H1 (cell line): ENCODE measurements at places on chromosomes 2 and 18. TPM values are rescaled to one million over a fixed set of nuclear protein-coding genes. Genes with fewer than 3 reads are reported as not detected.

DNA sequence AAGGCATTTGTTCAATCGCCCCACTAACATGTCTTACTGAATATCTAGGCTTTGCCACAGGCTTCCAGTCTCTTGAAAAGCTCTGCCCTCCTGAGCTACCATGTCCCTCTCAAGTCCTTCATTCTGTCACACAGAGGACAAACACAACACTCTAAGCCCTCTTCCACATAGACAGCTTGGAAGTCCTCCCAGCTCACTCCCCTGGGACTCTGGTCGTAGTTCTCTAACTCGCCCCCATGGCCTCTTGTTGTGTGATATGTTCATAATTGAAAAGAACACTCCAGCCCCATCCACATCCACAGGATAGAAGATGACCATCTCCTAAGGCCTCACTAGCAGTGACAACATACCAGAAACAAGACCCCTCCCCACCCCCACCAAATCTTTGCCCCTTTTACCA, 37.9 kb downstream of the BUB1 start:
- no peak for DNase-seq

GRCh38 chr2:120227111-120227991, 4.2 kb upstream of the TMEM185B start:
- DNase-seq = no peak

- no peak for DNase-seq
Observed at GRCh38 chr2:12151716-12152115, 405.3 kb downstream of the LPIN1 start.

GRCh38 chr2:221518201-221518934, 53.7 kb downstream of the EPHA4 start:
- DNase-seq = no peak

GRCh38 chr2:177885828-177886466, 186.6 kb downstream of the PDE11A start:
- no peak for DNase-seq

DNA sequence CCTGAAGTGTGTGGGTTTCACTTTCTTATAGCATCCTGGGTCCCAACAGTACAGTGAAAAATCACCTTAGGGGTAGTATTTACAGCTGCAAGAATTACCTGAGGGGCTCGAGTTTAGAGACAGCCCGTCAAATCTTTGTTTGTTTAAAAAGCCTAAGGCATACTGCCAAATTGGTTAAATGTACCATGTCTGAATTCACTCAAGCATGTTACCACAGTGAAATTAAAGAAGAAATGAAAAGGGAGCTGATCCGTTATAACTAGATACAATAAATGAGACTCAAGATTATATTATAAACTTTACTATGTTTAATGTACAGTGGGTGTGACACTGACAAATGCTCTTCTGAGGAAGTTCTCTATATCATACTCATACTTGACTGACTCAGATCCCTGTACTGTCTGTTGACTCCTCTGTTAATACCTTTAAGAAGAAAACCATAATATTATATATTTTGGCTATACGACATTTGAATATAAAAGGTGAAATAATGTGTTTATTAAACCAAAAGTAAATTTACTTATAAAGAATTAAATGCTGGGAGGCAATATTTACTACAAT, 107.3 kb downstream of the TMEFF2 start:
- DNase-seq = no peak

GRCh38 chr2:78202366-78202765, 680.2 kb upstream of the LRRTM4 start:
- no peak for DNase-seq

- DNase-seq = no peak
Observed at GRCh38 chr2:134845719-134846118, 7.3 kb downstream of the ACMSD start.

GRCh38 chr2:84940088-84940470, 30.9 kb upstream of the KCMF1 start:
- DNase-seq = no peak

GRCh38 chr2:157404363-157404762, 39.5 kb downstream of the CYTIP start:
- DNase-seq = no peak

- DNase-seq = no peak
Observed at GRCh38 chr18:69658103-69658502, 257.4 kb downstream of the DOK6 start.

DNA sequence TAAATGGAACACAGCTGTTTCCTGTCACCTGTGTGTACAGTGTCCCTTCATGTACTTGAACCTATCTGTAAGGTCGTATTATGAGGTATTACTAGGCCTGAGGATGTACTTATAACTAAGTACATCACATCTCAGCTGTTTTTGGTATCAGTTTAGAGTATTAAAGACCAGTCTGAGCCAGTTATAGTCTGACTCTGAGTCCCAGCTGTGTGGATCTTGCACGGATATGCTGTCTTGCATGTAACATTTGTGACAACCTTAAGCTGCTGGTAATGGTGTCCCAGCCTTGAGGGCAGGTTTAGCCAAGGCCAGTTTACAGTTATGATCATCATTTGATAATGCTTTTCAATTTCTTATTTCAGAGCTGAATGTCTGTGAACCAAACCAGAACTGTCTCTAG, 496.3 kb downstream of the SLC4A3 start:
- DNase-seq = no peak

DNA sequence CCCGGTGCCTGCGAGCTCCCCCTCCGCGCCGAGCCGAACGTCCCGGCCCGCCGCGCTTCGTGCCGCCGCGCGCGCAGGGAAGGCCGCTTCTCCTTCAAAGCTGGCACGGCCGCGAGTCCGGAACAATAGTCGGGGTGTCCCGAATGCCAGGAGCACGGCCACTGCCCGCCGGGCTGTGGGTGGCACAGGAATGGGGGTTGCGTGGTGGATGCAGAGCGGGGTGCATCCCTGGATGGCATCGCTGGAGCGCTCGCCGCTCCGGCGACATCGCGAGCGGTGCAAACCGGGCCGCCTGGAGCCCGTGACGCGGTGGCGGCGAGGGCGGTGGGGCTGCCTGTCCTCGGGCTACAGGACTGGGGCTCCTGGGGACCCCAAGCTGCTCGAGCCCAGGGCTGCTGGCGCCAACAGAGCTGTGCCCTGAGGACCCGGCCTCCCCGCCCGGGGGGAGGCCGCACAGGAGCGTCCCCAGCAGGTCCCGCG, 1.1 kb upstream of the SATB2 start:
- DNase-seq = no peak

Gene SLC40A1
- total RNA-seq = not detected in 2 replicates

Gene ANKRD30BL
- total RNA-seq = not detected in 2 replicates

Gene TUBA3E
- total RNA-seq = not detected in 2 replicates

Gene FEV
- not detected in 2 replicates for total RNA-seq

Gene PLGLB2
- not detected in 2 replicates for total RNA-seq

Gene XRCC5
- 597 and 644 TPM in 2 replicates for total RNA-seq

Gene GREB1L
- 0.31 and 0.34 TPM in 2 replicates for total RNA-seq
